Activated CD8-positive, alpha-beta memory T cell treated with anti-CD3 and anti-CD28 coated beads for 1 hour (primary cell): ENCODE measurements at places on chromosomes 6 and 20.

DNA sequence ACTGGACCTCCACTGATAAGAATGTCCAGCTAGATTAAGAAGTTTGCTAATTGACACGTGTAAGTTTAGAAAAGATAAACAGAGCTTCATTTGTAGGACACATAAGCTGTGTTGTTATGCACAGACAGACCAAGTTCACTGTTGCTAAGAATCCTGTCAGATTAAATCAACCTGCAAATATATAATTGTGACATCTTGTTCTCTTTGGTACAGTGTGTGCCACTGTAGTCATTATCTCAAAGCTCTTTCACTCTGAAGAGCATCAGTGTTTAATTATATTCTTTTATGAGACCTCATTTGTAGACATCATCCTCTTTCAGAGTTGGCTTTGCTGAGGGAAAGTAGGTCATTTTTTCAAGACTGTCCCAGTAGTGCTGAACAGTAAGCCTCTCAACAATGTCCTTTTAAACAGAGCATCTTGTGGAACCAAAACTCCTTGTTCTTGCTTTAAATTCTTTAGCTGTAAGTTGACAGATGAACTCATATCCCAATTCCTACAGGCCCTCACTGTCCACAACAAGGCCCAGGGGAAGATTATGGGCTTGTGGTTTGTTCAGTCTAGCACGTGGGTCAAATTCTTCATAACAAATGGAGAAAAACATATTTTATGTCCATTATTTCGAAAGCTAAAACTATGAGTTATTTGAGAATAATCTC lies 252.4 kb downstream of the HDGFL1 start:
- DNase-seq: no peak

DNA sequence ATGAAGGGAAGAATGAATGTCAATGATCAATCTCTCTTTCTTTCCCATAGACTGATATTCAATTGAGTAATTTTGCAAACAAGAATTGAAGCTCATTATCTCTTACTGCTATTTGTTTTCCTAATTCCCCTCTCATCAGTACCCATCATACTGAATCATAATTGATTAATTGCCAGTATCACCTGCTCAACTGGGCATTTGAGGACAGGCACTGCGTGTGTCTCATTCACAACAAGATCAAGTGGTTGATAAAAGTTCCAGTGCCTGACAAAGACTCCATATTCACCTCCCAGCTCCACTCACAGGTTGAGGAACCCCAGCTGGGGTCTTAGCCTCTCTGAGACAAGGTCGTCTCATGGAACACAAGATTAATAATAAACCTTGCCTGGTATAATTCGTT lies 67.7 kb downstream of the BCAS1 start:
- DNase-seq: no peak

DNA sequence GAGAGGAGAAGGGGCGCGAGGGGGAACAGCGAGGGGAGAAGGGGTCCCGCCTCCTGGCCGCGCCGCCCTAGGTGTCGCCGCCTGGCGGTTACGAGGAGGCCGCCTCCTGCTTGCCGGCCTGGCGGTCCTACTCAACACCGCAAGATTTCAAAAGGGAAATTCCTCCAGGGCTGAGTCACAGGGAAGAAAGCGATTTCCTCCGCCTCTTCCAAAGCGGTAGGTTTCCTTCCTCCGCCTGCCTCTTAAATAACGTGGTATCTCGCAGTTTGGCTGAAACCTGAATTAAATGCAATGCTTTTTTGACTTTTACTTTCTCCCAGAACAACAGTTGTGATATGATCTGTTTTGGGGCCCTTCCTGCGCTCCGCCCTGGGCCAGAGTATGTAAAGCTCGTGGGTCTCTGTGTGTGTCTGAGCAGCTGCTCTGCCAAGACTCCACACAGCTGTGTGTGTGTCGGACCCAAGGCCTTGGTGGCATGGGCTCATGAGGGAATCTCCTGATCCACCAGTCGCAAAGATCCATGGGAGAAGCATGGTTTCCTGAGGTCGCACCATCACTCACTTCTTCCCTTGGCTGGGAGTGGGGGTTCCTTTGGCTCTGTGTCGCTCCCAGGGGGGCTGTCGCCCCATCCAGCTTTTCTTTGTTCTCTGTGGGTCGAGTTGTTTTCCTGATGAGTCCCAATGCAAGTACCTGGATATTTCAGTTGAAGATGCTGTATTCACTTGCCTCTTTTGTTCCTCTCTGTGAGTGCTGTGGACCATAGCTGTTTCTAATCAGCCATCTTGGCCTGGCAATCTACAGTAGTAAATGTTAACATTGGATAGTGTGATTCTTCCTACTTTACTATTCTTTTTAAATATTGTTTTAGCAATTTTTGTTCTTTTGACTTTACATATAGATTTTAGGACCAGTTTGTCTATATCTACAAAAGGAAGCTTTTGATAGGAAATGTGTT lies 31.6 kb upstream of the NOTCH4 start:
- peak; percentile 32 for DNase-seq

- no peak for DNase-seq
Observed at GRCh38 chr6:133587546-133588160, 301.3 kb upstream of the TCF21 start.
